ENCODE measurements at places on chromosomes 16 and 17.

GRCh38 chr17:73924909-73925186, 278.6 kb upstream of the RPL38 start:
- DNase-seq, result no peak

- no peak for DNase-seq
Observed at GRCh38 chr16:67388591-67388990, 4.7 kb downstream of the TPPP3 start.

DNA sequence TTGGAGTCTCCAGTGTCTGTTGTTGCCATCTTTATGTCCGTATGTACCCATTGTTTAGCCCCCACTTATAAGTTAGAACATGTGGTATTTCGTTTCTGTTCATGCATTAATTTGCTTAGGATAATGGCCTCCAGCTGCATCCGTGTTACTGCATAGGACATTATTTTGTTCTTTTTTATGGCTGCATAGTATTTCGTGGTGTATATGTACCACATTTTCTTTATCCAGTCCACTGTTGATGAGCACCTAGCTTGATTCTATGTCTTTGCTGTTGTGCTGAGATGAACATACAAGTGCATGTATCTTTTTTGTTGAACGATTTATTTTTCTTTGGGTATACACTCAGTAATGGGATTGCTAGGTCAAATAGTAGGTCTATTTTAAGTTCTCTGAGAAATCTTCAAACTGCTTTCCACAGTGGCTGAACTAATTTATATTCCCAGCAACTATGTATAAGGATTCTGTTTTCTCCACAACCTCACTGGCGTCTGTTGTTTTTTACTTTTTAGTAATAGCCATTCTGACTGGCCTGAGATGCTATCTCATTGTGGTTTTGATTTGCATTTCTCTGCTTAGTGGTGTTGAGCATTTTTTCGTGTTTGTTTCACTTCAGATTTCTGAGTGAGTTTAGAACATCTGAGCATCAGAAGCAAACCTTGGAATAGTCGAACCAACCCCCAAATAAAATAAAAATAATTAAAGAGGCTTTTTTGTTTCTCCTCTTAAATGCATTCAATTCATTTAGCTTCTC, 304.7 kb downstream of the ZFHX3 start:
- DNase-seq, result no peak

DNA sequence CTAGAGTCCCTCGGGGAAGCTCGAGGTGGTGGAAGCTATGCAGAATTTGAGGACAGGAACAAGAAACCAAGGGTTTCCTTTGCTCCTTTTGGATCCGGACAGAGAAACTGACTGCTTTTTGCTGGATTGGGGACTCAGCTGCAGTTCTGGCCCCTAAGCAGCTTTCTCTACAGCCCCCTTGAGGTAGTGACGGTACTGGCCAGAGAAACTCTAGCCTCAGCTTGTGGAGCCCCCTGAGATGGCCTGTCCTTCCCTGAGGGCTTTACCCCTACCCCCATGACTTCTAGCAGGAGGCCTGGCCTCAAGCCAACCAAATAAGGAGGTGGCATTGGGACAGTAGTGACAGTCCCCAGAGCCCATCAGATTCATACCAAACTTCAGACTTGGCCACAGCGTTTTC, 118.1 kb downstream of the IRX5 start:
- no peak for DNase-seq

DNA sequence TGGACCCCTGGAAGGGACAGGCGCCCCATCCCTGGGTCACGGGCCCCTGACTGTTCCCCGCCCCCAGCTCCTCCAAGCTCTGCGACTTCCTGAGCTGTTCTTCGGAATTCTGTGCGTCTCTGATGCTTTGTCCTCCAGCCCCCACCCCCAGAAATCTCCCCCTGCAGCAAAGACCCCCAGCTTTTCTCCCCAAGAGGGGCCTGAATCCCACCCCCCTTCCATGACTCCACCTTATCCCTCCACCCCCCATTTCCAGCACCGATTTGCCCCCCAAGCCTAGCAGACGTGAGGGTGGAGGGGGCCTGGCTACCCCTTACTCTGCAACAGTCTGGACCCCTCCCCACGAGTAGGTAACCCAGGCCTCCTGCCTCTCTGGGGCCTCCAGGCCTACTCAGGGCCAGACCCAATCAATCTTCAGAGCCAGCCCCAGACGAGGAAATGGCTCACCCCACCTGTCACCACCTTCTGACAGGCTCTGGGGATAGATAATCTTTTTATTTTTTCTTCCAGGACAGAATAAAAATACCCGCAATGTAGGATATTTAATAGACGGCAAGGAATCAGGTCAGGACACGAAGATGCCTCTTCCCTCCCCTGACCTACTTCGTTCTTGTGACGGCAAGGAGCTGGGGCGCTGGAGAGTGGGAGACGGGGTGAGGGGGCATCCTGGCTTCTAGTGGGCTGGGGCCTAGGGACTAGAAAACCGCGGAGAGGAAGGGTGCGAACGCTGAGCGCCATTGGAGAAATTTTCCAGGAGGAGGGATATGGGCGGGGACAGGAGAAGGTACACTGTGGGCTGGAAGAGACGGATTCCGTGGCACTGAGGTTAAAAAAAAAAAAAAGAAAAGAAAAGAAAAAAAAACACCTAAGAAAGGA, 744 bp upstream of the PLXDC1 start:
- no peak for DNase-seq

DNA sequence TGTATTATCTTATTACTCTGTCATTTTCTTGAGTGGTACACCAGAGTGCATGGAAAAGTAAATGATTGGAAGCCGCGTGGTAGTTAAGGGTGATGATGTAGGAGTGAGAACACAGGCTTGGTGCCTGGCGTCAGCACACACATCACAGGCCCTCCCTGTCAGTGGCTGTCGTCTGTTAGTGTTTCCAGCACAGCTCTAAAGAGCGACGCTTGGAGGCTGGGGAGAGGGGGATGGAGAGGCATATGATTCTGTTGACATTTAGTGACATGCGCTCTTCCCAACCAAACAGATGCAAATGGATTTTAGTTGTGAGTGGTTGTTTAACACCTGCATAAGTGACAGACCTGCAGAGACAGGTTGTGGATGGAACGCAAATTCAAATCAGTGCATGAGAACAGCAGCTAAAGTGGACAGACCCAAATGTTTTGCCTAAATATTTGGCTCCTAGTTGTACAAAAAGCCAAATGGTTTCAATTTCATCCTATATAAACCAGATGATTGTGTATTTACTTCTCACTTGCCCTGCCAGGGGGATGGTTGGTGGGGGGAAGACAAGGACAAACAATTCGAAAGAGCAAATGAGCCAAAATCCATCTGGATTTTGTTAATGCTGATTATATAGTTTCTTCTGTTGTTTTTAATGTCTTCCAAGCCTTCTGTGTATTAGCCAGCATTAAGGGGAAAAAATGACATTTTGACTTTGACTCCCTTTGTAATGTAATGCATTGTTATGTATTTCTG, 222.3 kb downstream of the WWOX start:
- no peak for DNase-seq

- no peak for DNase-seq
Observed at GRCh38 chr17:49223168-49223516, 7.4 kb downstream of the PHOSPHO1 start.

- no peak for DNase-seq
Observed at GRCh38 chr17:10311131-10311530, 61.7 kb downstream of the MYH13 start.

DNA sequence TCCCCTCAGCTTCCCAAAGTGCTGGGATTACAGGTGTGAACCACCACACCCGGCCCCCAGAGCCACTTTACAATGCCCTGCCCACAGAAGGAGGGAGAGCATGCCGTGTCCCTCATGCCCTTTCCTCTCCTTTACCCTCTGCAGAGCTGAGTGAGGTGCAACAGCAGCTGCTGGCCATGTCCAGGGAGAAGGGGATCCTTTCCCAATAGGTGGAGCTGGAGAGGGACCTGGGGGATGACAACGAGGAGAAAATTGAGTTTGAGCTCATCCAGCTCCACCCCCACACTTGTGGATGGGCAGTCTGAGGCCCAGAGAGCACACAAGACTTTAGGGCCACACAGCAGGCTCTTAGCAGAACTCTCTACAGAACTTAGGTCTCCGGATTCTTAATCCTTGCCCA, 7.9 kb upstream of the GSDMA start:
- DNase-seq, result no peak

GRCh38 chr17:76554131-76554530, 14.3 kb downstream of the PRCD start:
- no peak for DNase-seq

DNA sequence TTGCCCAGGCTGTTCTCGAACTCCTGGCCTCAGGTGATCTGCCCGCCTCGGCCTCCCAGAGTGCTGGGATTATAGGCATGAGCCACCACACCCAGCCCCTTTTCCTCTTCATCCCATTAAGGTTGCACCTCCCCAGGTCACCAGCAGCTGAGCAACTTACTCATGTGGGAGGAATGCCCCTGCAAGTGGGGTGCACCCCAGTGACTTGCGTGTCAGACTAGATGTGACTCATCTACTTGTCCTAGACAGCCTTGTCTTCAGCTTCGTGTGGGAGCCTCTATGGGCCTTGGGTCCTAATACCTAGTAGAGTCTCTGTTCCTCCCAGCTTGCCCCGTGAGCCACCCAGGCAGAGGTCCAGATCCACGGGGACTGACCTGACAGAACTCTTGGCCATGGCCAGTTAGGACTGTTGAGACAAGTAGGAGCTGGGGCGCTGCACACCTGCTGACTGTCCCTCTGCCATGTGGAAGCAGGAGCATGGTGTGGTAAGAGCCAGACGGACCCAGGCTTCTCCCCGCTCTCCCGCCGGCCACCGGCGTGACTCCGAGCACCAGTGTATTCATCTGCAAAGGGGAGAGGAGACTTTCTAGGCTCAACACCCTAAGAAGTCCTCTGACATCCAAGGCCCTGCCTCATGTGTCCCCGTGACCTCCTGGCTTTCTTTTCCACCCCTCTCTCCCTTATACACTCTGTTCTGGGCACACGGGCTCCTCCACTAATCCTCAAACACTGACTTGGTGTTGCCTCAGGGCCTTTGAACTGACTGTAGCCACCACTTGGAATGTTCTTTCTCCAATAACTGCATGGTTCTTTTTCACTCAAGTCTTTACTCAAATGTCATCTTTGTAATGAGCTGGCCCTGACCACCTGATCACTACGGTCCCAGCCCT, 11.6 kb upstream of the CBX4 start:
- no peak for DNase-seq

- DNase-seq, result no peak
Observed at GRCh38 chr17:33776903-33777302, 478.2 kb upstream of the CCL2 start.

- DNase-seq, result no peak
Observed at GRCh38 chr16:5571446-5571845, 473.9 kb upstream of the EEF2KMT start.

GRCh38 chr17:37485938-37486570, 3.6 kb upstream of the DUSP14 start:
- DNase-seq, result no peak

DNA sequence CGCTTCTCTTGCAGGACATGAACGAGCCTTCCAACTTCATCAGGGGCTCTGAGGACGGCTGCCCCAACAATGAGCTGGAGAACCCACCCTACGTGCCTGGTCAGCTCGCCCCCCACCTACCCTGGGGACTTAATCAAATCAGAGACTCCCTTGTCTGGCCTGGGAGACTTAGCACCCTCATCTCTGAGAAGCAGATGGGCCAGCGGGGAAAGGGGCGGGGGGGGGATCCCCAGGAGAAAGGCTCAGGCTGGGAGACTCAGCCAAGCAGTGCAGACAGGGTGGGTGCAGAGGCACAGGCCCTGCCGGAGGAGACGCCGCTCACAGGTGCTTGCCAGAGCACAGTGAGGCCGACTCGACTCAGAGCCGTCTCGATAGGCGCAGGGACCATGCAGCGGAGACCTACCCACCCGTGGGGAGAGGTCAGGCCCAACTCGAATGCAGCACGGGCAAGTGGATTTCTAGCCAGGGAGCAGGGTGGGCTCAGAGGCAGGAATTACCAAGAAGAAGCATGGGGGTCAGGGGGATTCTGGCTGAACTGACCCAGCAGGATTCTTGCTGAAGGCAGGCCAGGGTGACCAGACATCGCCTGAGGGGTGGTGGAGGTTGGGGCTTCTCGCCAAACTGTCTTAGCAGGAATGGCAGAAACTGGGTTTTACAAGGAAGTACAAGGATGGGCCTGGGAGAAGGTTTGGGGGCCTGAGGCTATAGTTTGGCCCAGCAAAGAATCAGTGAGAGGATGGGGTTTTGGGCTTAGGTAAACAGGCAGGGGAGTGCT, 9.7 kb downstream of the GAA start:
- no peak for DNase-seq

Data from substantia nigra (tissue), 51 donors.